Activated T-cell treated with anti-CD3 and anti-CD28 coated beads, Interleukin-2, amount 50 U/mL, for 1 hour (primary cell): ENCODE measurements at places on chromosomes 5 and 9.

DNA sequence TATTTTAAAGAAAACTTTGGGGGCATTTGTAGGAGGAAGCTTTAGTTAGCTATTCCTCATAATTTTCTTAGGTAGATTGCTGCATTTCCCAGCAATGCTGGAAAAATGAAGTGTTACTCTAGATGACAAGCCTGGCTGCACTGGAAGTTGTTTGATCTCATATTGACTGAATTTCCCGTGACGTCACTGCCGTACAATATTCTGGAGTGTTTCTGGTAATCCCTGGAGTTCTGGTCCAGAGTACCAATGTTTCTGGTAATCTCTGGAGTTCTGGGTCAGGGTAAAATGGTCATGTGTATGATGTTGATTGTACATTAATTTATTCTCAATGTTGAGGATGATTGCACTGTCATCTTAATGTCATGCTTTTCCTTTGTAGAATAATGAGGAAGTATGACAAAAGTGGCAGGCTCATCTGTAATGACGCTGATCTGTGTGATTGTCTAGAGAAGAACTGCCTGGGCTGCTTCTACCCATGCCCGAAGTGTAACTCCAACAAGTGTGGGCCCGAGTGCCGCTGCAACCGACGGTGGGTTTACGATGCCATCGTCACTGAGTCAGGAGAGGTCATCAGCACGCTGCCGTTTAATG, 26.2 kb downstream of the ARL14EPL start:
- no peak for DNase-seq

DNA sequence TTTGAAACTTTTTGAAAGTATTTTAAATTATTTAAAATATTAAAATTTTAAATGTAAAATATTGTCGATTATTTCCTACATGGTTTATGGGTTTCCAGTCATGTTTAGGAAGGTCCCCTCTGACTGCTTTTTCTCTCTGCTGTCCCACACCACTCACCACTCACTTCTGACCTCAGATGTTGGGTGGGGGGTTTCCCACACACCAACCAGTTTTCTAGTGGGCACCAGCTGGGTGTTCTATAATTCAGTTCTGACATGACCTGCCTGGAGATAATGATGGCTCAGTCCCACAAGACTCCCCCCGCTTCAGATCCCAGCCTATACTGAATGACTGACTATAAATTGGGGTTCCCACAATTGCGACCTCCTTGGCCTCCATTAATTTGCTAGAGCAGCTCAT, 310.4 kb downstream of the GADD45G start:
- no peak for DNase-seq

GRCh38 chr9:22114956-22115355, 105.9 kb upstream of the CDKN2B start:
- DNase-seq = no peak

GRCh38 chr5:1315709-1316587, 21.1 kb upstream of the TERT start:
- DNase-seq = peak; percentile 55

- DNase-seq = no peak
Observed at GRCh38 chr5:125746917-125747316, 676.3 kb upstream of the GRAMD2B start.

GRCh38 chr9:15482146-15482545, 28.6 kb downstream of the PSIP1 start:
- no peak for DNase-seq

GRCh38 chr9:126379661-126380360, 53.2 kb downstream of the MVB12B start:
- DNase-seq = no peak
